ENCODE measurements at places on chromosomes 1 and 21.

DNA sequence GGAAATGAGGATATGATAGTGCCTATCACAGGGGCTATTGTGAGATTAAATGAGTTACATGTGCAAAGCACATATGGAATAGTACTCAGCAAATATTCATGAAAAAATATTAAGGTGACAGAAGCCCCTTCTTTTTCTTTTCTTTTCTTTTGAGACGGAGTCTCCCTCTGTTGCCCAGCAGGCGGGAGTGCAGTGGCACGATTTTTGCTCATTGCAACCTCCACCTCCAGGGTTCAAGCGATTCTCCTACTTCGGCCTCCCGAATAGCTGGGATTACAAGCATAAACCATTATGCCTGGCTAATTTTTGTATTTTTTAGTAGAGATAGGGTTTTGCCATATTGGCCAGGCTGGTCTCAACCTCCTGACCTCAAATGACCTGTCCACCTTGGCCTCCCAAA lies 139.4 kb downstream of the HIVEP3 start:
- DNase-seq, result no peak

DNA sequence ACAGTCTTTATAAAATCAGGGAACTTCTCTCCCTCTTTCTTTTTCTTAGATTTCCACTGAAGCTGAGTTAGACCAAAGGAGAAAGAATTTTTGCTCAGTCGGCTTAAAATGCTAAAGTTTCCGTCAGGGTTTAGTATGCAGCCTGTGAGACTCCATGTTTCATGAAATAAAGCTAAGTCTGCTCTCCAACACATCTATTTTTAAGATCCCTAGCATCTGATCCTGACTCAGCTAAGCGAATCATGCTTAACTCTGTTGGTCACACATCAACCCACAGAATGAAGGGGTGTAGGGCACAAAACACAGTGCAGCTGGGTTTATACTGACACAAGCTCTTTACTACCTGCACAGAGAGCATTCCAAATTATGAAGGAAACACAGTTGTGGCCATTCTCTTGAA lies 102.4 kb upstream of the ZNF281 start:
- no peak for DNase-seq

GRCh38 chr1:108130794-108131193 lies 69.3 kb downstream of the SLC25A24 start:
- DNase-seq, result no peak

DNA sequence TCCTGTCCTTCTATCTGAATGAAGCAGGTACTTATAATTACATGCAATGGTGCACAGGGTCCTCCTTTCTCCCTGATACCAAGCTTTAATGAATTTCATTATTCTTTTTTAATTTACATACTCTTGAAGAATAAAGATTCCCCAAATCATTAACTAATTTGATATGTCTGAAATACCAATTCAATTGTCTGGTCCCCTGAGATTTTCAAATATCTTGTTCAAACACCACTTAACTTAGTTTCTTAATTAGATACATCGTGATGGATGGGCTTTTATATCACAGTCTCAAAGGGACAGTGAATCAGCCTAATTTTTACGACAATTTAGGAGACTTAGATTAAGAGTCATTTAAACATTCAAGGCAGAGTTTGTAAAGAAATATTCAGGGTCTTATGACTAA lies 1054.6 kb downstream of the PLA2G4A start:
- DNase-seq, result no peak

- DNase-seq, result no peak
These were observed 8.2 kb downstream of the ADGRB2 start for GRCh38 chr1:31755850-31756492.

DNA sequence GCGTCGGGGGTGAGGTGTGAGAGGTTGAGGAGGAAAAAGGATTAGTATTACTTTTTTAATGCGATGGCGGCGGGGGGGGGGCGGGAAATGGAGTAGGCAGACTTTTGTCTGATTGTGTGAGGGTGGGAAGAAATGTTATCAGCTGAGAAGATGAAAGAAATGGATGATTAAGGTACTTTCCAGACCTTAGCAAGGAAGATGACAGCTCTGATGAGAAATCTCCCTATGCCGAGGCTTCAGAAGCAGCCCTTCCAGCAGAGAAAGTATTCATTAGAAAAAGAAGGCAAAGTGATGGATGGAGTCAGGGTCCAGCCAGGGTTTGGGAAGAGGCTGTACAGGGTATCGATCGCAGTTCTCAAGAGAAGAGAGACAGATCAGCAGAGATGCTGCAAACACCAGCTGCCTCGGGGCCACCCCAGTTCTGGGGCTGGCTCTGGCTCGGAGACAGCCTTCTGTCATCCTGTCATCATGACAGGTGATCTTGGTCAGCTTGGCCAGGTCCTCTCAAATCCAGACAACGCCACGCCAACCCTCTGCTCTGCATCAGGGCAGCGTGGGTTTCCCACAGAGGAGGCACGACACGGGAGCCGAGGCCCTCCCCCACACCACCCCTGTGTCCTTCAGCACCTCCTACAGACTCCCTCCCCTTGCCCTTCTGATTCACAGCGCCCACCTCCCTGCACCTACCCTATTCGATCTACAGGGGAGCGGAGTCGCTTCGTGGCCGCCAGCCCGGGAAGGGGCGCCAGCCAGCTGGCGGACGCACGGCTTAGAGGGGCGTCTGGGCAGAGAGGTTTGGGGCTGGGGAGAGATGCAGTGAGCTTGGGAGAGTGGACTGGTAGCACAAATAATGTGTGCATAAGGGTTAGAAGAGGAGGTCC lies 674 bp upstream of the ATXN7L2 start:
- DNase-seq, result peak; percentile 64

GRCh38 chr1:168708698-168709404 lies 20.2 kb downstream of the DPT start:
- DNase-seq, result no peak

DNA sequence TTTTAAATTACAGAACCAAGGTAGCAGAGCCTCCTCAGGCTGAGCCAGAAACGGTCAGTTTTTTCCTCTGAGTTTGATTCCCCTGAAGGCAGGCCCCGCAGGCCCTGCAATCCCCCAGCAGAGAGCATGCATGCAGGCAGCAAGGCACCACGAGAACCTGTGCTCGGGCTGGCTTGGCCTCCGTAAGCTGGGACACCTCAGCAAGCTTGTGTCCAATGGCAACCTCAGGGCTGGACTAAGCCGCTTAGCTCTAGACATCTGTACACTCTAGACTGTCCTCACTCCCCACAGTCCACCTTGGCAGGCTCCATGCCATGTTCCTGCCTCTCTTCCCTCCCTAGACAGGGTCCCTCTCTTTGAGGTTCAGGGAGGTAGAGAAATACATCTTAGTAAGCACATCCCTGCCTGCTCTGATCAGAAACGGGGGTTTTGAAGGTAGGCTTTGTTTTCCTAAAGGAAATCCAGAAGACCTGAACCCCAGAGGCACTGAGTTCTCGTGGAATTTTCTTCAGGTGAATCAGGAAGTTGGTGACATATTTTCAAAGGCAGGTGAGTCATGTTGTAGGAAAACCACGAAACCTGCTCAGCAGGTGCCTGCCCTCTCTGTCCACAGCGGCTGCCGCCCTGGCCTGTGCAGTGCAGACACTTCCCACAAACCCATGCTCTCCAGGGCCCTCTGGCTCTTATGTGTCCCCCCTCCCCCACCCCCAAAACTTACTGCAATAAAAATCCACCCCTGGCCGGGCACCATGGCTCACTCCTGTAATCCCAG lies 7.0 kb downstream of the TMEM63A start:
- no peak for DNase-seq

DNA sequence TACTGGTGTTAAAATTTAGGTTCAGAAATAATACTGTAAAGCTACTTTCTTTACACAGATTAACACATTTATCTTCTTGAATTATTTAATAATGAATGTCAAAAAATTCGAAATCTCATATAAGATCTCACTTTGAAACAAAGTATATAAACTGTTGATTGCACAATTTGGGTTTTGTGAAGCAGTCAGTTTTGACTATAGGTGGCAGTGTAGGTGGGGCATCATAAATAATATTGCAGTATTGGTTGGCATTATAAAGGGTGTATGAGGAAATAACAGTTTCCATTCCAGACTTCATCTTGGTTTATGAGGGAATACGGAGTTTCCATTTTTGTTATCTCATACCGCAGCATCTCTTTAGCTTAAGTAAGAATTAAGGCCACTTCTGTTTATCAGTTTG lies 49.9 kb downstream of the SUCO start:
- DNase-seq, result no peak

DNA sequence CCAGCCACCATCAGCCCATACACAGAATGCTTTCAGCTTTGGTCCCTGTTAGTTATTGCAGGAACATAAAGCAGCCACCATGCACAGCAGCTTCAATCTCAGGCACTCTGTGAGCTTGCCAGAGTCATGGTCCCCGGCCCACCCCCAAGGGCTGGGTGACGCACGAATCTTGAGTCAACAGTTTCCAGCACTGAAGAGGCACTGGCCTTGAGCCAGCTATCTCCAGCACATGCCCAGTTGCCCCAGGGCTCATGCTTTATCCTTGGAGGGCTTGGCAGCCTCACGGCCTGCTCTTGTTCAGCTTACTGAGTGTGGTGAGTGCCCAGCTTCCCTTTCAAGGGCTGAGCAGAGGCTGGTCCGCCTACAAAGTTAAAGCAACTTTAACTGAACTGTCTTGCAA lies 200.7 kb upstream of the RAB4A start:
- DNase-seq, result peak; percentile 9

GRCh38 chr21:39180429-39181019 lies 2.7 kb downstream of the PSMG1 start:
- DNase-seq, result no peak

DNA sequence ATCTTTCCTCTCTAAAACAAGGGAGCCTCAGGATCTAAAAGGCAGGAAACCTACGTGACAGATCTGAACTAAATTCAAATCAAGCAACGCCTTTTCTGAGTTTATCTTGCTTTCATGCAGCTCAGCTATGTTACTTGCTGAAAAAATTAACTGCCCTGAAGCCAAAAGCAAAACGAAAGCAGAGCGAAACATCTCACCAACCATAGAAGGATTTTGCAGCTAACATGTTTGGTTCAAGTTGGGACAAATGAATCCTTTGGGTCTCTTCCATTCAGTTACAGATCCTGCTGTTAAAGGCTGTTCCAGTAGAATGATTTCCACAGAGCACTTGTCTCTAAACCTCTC lies 482 bp downstream of the SLC2A5 start:
- DNase-seq, result peak; percentile 5

DNA sequence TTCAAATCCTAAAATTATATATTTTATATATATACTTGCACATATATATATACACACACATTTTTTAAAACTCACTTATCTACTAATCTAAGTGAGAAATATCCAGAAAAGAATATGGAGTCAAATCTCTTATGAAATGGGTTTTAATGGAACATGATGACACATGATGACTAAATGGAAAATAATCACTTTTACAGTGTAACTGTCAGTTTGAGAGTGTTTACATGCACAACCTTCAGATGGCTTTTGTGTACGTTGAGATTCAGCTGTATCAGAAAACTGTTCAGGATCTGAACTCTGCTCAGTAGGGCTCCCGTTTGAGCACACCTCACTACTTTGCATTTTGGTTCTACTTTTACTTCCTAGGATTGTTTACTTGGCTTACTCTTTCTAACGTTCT lies 189.8 kb downstream of the DNAH14 start:
- DNase-seq, result no peak

GRCh38 chr21:38780879-38781278 lies 24.9 kb upstream of the ETS2 start:
- DNase-seq, result no peak

- no peak for DNase-seq
These were observed 354.1 kb upstream of the B3GALT2 start for GRCh38 chr1:193540511-193540910.

GRCh38 chr1:12541274-12542137 lies 76.5 kb downstream of the DHRS3 start:
- no peak for DNase-seq

DNA sequence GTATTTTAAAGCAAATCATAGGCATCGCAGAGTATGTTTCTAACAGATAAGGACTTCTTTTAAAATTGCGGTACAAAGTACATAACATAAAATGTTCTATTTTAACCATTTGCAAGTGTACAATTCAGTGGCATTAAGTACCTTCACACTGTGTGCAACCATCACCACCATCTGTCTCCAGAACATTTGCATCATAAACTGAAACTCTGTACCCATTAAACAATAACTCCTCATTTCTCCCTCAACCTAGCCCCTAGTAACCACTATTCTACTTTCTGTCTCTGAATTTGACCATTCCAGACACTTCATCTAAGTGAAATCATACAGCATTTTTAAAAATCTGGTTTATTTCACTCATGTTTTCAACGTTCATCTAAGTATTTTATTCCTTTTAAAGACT lies 16.6 kb upstream of the ATF3 start:
- DNase-seq, result no peak

GRCh38 chr1:214314178-214314843 lies 33.4 kb downstream of the SMYD2 start:
- DNase-seq, result no peak
